Posterior vena cava (tissue), 2 donors: ENCODE measurements at places on chromosomes 2 and 18. TPM values are rescaled to one million over a fixed set of nuclear protein-coding genes. Genes with fewer than 3 reads are reported as not detected.

ASB18 gene
- not detected for total RNA-seq

KCNG2 gene
- total RNA-seq: 0.38 TPM

GULP1 gene
- 63.2 TPM for total RNA-seq

CCDC68 gene
- total RNA-seq: 4.7 TPM

IGFBP2 gene
- total RNA-seq: 37.9 TPM

CNGA3 gene
- 0.38 TPM for total RNA-seq

GAREM2 gene
- total RNA-seq: 6.3 TPM

D2HGDH gene
- 18.8 TPM for total RNA-seq

FAP gene
- 43.2 TPM for total RNA-seq

SERPINB10 gene
- total RNA-seq: not detected

ERFE gene
- 0.79 TPM for total RNA-seq

PTPRN gene
- total RNA-seq: not detected

CIAO1 gene
- 46.4 TPM for total RNA-seq

UCN gene
- total RNA-seq: 0.95 TPM

GRCh38 chr18:73990258-73990657, 157.4 kb downstream of the FBXO15 start:
- no peak for DNase-seq

DNA sequence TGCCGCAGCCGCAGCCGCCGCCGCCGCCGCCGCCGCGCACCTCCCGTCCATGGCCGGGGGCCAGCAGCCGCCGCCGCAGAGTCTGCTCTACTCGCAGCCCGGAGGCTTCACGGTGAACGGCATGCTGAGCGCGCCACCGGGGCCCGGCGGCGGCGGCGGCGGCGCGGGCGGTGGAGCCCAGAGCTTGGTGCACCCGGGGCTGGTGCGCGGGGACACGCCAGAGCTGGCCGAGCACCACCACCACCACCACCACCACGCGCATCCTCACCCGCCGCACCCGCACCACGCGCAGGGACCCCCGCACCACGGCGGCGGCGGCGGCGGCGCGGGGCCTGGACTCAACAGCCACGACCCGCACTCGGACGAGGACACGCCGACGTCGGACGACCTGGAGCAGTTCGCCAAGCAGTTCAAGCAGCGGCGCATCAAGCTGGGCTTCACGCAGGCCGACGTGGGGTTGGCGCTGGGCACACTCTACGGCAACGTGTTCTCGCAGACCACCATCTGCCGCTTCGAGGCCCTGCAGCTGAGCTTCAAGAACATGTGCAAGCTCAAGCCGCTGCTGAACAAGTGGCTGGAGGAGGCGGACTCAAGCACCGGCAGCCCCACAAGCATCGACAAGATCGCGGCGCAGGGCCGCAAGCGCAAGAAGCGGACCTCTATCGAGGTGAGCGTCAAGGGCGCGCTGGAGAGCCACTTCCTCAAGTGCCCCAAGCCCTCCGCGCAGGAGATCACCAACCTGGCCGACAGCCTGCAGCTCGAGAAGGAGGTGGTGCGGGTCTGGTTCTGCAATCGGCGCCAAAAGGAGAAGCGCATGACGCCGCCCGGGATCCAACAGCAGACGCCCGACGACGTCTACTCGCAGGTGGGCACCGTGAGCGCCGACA, 2.4 kb downstream of the POU3F3 start:
- no peak for DNase-seq

DNA sequence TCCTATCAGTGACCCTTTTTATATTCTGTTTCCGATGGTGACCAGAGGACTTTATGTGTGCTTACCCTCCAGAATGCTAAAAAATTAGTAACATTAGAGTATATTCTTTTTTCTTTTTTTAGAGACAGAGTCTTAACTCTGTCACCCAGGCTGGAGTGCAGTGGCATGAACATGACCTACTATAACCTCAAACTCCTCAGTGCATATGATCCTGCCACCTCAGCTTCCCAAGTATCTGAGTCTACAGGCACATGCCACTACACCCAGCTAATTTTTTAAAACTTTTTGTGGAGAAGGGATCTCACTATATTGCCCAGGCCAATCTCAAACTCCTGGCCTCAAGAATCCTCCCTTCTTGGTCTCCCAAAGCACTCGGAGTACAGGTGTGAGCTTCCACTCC, 74.6 kb downstream of the MALT1 start:
- no peak for DNase-seq

- no peak for DNase-seq
These were observed 40.0 kb downstream of the PKDCC start for GRCh38 chr2:42087857-42088195.

DNA sequence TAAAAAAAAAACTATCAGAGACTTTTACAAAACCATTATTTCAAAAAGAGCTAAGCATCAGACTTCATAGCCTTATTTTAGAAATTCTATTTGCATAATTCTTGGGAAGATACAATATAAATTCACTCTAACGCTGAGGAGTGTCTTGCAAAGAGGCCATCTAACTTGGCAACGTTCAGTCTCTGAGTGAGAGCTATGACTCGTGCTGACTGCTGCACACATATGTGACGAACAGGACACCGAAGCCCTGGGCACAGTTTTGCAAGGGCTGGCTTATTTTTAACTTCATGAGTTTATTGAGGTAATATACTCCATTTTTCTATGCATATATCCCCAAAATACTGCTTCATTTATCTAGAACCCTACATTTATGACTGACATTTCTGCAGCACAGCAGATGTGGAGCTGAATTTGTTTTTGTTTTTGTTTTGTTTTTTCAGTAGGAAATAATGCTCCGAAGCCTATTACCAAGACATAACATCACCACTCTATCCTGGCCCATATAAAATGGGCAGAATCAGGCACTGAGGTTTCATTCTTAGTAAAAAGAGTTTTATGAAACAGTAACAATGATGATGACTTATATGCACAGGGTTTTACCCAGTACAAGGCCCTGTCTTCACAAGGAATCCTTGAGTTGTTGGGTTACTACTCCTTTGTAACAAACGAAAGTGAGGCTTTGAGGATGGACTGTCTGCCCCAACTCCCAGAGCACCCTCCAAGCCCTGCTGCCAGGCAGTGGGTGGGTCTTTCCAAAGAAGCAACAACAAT, 68.3 kb downstream of the CRACDL start:
- DNase-seq: no peak

- DNase-seq: no peak
These were observed 15.3 kb upstream of the PTPN4 start for GRCh38 chr2:119744335-119744939.

DNA sequence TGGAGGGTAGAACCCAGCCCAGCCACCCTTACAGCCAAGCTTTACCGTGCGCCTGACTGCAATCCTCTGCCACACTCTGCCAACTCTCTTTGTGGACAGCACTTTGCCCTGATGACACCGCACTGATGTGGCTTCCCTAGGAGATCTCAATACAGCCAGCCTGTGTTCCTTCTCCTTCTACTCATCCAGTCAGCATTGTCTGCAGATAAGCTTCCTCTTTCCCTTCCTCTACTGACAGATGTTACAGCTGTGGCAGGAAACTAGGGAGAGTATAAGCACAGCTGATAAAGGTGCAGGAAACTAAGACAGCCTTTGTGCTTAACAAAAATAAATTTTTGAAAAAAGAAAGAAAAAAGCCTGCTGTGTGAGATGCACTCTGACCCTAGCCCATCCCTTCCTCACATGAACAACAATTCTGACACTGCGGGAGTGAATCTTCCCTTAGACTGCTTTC, 25.0 kb downstream of the CEP68 start:
- no peak for DNase-seq

DNA sequence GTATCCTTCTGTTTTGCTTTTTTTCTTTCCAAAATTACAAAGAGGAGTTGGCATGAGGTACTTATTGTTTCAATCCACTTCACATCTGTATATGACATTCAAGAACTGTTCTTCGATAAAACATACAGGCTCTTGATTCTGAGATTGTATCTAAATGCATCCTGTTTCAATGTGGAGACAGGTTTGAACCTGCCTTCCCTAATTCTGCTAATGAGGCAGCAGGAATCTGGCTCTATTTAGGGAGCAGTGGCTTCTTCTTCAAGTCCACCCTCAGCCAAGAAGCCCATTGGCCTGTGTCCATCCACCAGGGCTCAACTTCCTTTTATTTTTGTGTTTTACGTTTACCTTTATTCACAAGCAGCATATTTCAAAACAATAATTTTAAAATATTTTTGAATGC, 84.8 kb upstream of the PIK3C3 start:
- no peak for DNase-seq

- DNase-seq: no peak
These were observed 95.9 kb downstream of the CRIM1 start for GRCh38 chr2:36451512-36451911.

DNA sequence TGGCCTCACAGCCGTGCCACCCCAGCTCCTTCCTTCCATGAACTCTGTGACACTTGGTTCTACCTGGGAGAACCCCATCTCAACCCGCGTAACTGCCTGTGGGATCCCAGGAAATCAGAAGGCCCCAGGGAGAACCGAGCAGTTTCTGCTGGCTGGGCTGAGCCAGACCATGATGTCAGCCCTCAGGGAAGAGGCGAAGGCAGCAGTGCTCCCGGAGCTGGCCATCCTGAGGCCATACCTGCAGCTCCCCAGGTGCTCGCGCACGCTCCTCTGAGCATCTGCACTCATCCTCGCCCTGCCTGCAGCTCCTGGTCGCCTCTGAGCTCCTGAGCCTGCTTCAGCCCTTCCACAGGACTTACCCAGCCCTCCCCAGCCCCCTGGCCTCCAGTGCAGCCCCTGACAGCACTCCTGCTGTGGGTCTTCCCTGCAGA, 186.1 kb downstream of the SEPTIN10 start:
- DNase-seq: peak; percentile 49

- DNase-seq: peak; percentile 45
These were observed 198.5 kb downstream of the HDAC4 start for GRCh38 chr2:239202343-239202742.

GRCh38 chr2:215746226-215746886, 267.0 kb downstream of the MREG start:
- DNase-seq: no peak

- peak; percentile 16 for DNase-seq
These were observed 94.6 kb downstream of the PTGR3 start for GRCh38 chr18:75114231-75114764.

- DNase-seq: peak; percentile 65
These were observed 63.7 kb upstream of the HPCAL1 start for GRCh38 chr2:10238991-10239485.

GRCh38 chr2:142742371-142743214, 134.9 kb upstream of the KYNU start:
- DNase-seq: no peak

DNA sequence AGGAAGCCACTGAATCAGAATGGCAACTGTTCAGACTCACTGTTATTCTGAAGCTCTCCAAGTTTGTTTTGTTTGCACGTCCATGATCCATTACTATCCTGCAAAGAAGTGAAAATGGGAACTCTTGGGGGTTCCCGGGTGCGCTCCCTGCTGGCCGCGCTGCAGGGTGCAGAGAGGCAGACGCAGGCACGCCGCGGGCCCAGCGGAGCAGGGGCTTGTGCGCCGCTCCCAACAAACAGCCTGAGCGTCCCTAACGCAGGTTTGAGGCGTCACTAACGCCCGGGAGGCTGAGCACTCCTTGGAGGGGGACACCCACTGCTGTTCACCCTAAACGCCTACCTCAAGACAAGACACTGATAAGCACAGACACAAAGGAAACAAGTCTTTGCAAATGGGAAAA, 14.3 kb upstream of the PIEZO2 start:
- DNase-seq: peak; percentile 77

- DNase-seq: no peak
These were observed 33.9 kb upstream of the SP100 start for GRCh38 chr2:230382108-230382507.

DNA sequence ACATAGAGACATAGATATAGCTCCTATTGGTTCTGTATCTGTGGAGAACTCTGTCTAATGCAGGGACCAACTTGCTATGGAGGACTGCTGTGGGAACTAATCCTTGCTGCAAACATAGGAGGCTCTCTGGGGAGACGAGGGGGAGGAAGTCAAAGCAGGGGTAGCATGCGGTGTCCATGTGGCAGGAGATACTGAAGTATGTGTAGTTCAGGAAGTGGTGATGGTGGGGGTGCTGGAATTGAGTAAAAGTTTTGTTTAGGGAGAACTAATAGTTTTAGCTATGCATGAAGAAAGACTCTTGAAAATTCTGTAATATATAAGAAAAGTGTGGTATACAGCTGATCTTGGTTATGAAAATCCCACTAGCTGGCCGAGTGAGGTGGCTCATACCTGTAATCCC, 62.0 kb downstream of the ANKRD44 start:
- no peak for DNase-seq

GRCh38 chr2:147164563-147164962, 680.3 kb upstream of the ACVR2A start:
- no peak for DNase-seq

GRCh38 chr18:34495506-34495905, 214.6 kb upstream of the DTNA start:
- DNase-seq: no peak

- no peak for DNase-seq
These were observed 169.7 kb upstream of the LRP1B start for GRCh38 chr2:142300517-142300916.

DNA sequence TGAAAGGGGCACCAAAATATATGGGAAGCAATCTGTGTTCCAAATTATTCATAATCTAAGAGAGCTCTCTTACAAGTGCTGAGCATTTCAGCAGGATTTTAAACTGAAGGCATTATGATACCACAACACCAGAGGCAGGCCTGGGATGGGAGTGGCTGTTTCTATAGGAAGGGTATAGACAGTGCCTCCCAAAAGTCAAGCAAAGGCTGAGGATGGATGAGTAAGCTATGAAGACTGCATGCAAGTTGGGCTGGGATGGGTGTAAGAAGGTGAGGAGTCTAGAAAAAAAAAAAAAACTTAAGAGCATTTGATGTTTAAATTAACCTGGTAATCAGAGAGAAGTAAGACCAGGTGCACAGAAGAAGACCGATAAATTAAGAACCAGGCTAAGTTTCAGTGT, 132.5 kb downstream of the OSR1 start:
- DNase-seq: no peak

- DNase-seq: no peak
These were observed 84.2 kb downstream of the IRS1 start for GRCh38 chr2:226715347-226715990.

GRCh38 chr2:106232638-106233349, 38.7 kb upstream of the UXS1 start:
- DNase-seq: no peak
